MG63 (cell line): ENCODE measurements at places on chromosomes 7 and 10.
A peak's percentile ranks its signal among the peaks of the same experiment; 100 is the strongest.

- no peak for DNase-seq
Observed at GRCh38 chr7:18390535-18390907, 105.0 kb upstream of the HDAC9 start.

DNA sequence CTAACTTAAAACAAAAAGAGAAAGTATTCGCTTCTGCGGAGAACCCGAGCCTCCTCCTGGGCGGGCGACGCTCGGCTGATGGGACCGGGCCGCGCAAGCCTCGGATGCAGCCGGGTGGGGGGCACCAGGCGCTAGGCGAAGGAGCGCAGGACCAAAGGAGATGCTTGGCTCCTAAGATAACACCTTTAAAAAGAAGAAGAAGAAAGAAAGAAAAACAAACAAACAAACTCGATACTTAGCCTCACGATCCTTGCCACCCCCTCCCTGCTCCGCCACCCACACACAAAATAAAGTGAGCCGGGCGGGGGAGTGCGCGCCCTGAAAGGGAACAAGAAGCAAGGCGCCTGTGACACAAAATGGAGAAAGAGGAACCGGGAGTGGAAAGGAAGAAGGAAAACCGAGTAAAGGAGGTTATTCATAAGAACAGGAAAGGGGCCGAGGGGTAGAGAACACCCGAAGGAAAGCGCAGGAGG, 34.0 kb upstream of the EBLN1 start:
- peak; percentile 47 for DNase-seq

DNA sequence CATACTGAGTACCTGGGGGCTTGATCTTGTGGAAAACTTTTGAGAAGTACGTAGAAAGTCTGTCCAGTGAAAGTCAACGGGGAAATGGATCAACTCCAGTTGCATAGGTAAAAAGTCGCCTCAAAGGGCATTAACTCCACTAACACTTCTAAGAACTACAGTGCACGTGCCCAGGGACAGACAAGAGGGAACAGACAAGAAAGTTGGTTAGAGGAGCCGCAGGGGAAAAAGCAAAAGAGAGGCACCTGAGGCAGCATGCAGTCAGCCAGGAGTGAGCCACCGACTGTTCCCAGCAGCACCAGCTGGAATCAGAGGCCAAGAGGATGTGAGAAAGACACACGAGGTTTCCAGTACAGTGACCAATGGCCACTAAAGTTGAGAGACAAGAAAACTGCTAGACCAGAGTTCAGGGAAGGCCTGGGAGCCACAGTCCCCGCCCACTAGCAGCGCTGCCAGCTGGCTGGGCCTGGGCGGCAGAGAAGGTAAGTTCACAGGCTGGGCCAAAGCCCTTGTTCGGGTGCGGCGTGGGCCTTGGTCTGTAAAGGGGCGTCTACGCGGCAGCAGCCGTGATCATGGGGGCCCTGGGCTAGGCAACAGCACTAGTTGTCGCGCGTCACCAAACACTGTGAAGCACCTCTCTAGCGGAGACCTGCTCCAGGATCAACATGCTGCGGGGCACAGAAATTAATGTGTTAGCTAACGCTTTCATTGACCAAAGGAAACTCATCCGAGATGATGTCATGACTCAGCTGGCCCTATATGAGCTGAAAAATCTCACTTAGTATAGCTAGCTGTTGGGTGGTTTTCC, 14.0 kb downstream of the ITGB1 start:
- DNase-seq, result no peak

DNA sequence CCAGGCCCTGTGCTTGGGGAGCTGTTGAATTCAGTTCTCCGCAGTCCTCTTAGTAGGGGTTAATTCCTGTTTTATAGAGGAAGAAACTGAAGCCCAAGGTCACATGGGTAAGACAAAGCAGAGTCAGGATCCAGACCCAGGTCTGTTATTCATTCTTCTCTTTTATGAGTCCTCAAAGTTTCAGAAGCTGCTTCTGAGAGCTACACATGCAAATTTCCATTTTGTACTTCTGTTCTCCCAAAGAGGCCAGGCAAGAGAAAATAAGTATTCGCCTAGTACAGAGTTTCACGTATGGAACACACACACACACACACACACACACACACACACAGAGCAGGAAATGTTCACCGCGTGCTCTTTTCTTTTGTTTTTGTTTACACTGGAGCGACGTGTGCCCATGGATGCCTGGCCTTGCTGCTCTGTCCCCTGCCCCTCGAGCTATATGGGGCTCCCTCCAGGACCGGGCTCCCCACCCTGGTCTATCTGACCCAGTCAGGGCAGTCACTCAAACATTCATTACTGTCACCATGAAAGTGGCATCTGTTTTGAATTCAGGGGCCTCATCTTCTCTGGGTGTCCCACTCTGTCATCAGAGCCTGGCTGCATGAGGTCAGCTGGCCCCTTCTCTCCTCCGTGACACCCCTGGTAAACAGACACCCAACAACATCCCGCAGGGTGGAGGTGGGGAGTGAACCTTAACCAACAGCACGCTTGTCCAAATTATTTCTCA, 84.4 kb downstream of the TNS3 start:
- DNase-seq, result no peak

DNA sequence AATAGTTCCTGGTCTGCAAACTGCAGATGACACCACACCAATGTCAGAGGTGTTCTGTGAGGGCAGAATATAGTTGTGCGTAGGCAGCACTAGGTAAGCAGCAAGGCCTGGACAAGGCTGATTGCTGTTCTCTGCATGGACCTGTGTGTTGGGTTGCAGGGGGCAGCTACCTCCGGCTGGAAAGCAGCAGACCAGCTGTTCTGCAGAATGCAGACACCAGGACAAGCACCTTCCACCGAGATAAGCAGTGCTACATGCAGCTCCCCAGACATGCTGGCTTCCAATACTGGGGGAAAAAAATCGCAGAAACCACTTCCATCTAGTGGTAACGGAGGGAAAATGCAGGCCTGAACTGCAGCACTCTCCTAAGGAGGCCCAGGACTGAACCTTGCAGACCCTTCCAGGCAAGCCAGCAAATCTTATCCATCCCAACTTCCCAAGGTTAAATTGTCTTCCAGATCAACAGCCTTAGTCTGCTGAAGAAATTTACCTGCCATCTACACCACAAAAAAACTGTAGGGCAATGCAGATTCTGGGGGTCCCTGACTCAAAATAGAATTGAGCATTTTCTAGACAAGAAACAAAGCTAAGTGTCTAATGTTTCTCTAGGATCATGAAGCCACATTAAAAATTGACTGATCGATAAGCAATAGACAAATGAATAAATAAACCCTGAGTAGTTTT, 50.5 kb upstream of the COBL start:
- DNase-seq, result peak; percentile 5

- no peak for DNase-seq
Observed at GRCh38 chr10:60525716-60526585, 136.3 kb upstream of the ANK3 start.

DNA sequence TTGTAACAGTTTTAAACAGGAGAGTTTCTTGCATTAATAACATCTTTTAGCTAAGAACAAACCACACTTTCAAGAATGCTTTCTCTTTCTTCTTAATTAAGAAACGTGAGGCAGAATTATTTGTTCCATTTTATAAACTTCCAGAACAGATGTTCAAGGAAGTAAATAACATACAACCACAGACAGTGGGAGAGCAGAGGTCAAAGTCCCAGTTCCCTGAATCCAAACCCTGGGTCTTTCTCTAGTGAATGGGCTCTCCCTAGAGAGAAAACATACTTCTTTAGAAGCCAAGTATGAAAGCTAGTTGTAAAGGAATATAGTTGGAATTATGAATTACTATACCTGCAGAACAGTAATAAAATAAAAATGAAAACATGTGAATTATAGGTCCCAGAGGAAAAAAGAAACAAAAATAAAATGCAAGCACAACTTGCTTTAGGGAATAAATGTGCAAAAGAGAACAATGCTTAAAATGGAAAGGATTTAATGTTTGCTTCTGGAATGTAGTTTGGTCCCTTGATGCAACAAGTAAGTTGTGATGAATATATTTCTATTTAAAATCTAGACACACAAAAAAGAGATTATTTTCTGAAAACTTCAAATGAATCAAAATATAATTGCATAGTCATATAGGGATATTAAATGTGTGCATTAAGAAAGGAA, 6.0 kb downstream of the OR6B1 start:
- DNase-seq, result no peak

- peak; percentile 38 for DNase-seq
Observed at GRCh38 chr10:19811540-19811939, 4.7 kb upstream of the PLXDC2 start.

GRCh38 chr7:123346766-123347165, 147.0 kb upstream of the SLC13A1 start:
- no peak for DNase-seq

- no peak for DNase-seq
Observed at GRCh38 chr10:43905512-43906236, 257.0 kb upstream of the ZNF32 start.

DNA sequence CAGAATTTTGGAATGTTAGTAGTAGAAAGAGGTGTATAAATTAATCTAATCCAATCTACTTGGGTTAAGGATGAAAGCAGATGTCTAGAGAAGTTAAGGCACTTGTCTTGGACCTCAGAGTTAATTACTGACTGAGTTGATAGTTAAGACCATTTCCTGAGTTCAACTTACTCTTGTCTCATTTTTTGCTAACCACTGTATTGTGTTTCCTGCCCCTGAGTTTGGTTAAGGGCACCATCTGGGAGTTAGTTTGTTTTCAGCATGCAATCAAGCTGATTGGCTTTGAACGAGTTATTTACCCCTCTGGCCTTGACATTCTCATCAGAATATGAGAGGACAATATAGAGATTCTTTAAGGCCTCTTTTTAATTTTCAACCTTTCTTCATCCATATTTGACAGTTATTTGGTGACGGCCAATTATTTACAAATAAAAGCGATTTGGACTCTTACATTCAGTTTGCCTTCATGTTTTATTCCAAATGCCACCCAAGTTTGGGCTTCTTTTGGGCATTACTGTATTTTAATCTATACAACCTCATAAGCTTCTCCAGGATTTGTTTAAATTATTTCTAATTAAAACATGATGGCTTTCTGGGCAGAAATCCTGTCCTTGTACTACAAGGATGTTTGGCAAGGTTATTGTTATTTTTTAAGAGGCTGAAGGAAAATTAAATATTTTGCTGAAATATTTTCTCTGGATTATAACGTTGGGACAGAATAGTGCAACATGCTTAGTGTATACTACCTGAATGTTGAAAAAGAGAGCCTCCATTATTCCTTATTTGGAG, 225.0 kb downstream of the CACNB2 start:
- DNase-seq, result no peak

GRCh38 chr7:18495412-18496340, at the start of gene HDAC9:
Gene HDAC9, plus strand, starts transcription at chr7:18495749. Its CDS starts 554 bp downstream, at chr7:18496303.
- DNase-seq, result peak; percentile 25
